Activated T-helper 1 cell treated with anti-CD3 and anti-CD28 coated beads, Interleukin-2, amount 50 U/mL, for 16 hours (primary cell): ENCODE measurements at places on chromosomes 7 and 10.

DNA sequence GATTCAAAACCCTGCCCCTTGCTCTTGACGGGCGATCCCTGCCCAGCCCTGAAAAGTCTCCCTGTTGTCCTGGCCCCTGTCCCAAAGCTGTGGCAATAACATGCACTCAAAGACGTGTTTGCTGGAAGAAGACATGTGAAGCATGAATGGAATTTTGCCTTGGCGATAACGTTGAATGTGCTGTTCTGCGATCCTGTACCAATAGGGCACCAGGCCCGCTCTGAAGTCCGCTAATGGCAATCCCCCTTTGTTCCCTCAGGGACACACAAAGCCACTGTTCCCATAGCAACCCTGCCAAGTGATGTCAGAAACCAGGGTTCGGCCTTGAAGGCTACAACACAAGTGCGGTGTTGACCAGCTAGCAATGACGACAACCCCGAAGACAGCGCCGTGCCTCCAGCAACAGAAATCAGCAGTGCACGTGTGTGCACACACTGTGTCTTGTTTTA is 284.6 kb downstream of the KLF6 start:
- DNase-seq, result no peak

GRCh38 chr10:103262229-103262628 is 14.7 kb upstream of the INA start:
- no peak for DNase-seq

DNA sequence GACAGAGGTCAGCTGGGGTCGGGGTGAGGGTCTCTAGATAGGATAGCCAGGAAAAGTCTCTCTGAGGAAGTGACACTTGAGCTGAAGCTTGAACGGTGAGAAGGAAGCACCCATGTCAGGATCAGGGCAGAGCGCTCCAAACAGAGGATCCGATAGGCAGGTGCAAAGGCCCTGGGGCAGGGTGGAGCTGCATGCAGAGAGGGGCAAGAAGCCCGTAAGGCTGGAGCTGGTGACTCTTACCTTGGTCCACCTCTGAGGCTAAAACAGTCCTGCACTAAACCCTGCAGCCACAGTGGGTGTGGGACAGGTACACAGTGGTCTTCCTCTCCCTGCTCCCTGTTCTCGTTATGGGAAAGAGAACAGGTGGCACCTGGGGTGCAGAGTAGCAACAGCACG is 5.8 kb upstream of the C10orf71 start:
- DNase-seq, result no peak

GRCh38 chr7:41130086-41130485 is 572.8 kb downstream of the INHBA start:
- no peak for DNase-seq

DNA sequence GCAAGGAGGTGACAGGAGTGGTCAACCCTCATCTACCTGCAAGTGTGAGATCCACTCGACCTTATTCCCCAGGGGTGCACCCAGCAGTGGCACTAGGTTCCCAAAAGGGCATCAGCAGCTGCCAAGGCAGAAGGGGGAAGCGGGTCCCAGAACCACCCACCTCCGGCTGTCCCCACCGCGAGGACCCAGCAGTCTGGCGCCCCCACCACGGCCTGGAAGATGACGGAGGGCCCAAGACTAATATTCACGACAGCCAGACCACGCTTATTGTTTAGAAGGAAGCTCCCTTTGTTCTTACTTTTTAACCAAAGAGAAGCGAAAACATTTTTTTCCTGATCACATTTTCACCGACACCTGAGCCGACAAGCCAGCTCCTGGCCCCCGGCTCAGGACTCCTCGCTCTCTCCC is 3.6 kb upstream of the EVX1 start:
- DNase-seq, result no peak

DNA sequence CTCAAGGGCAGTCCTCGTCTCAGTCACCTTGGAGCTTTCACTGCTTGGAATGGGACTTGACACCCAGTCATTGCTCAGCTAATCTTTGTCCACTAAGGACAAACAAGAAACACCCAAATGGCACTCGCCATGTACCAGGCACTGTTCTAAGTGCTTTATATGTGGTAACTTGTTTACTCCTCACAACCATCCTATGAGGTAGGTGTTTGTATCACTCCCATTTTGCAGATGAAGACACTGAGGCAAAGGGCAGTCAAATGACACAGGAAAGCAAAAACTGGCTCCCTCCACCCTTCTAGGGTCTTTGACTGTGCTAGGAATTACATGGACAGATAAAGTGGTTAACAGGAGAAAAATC is 24.7 kb downstream of the DNAJB12 start:
- DNase-seq, result no peak

DNA sequence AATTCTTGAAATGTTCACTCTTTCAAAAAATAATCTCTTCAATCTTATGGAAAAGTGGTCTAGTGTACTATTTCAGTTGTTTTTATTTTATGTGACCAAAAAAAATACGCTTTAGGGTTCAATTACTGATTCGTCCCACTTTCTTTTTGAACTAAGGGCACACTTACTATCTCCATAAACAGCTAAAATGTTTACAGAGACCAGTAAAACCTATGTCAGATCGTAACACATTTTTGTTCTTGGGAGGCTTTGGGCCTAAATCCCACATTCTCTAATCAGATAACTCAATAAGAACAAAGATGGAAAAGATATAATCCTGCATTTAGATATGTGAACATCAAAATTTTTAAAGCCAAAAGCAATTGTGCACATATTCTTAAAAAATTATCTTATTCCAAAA is 29.8 kb upstream of the EPC1 start:
- no peak for DNase-seq

DNA sequence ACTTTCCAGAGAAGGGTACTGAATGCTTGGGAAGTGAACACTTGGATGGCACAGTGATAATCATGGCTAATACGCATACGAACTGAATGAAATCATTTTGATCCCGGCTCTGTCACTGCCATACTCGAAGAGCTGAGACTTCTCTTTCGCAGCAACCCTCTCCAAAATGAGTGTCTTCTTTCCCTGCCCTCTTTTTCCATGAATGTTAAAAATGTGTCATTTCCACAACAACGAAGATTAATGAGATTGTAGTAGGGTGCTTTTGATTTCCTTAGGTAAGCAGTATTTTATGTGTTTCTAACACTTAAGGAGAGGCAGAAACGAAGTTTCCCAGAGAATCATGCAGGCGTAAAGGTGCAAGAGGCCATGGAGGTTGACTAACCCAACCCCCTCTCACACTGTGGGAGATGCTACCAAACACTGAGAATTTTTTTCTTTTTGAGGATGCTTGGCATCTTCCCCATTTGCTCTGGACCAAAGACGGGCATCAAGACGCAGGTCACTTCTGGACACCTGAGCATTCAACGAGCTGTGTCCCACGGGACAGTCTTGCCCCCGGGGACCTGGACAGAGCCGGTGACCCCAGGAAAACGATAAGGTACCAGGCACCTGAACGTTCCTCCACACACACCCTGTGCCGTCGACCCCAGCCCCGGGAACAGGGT is 823 bp downstream of the COPG2 start:
- no peak for DNase-seq

DNA sequence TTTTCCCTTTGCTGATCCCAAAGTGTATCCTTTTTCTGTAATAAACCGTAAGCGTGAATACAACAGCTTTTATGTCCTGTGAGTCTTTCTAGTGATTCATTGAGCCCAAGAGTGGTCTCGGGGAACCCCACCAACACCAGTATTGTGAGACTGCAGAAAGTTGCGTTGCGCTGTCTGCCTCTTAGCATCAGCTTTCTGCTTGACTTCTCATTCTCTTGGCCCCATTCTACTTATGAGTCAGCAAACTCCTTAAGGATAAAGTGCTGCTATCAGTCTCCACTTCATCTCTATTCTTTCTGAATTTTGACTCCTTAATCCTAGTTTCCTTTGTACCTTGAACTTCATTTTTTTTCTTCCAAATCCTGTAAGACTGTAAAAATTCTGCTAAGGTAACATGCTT is 184.3 kb upstream of the MBL2 start:
- DNase-seq, result no peak

DNA sequence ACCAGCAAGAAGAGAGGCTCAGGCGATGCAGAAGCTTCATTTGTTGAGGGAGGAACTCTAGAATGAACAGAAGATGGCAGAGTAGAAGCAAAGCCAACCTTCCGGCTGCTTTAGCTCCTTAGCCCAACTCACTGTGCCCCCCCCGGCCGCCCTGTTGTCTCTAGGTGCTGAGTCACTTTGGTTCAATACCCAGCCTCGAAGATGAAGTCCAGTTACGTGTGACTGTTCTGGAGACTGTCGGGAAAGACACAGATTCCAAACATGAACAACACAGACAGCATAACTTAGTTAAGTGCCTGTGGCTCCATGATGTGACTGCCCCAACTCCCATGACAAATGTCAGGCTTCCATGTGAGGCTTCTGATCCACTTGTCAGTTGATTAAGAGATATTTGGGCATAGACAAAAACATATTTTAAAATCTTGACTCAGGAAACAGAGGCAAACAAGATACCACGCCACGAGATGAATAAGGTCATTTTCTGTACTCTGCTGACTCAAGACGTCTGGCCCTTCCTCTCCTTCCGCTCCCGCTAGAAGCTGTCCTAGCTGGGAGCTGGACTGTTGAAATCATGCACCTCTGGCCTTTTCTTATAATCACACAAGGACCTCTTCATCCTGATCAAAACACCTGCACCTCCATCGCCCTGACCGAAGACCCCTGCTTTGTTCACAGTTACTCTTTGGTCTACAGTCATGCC is 199.3 kb downstream of the FRMD4A start:
- DNase-seq, result no peak

DNA sequence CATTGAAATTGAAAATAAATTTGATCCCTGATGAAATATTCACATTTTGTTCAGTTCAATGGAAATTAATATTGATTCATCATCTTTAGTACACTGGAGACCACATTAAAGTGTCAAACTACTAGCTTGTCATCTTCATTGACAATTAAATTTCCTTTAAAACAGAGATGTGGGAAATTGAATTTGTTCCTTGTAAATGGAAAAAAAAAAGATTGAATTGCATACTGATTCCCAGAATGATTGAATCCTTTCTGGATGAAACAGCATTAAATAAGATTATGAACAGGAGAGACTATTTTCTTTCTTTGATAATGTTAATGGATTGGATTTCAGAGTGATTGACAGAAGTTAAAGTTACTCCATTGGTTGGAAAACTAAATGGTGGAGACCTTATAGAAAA is 241.3 kb upstream of the CNTNAP2 start:
- no peak for DNase-seq
